Stimulated activated CD4-positive, alpha-beta T cell treated with anti-CD3 and anti-CD28 coated beads, Interleukin-1b, Interleukin-23, amount 100 ng/mL, for 1 hour (primary cell): ENCODE measurements at places on chromosomes 2 and 18.

- no peak for DNase-seq
Measured at GRCh38 chr2:217193431-217194340, 333.8 kb upstream of the TNP1 start.

GRCh38 chr2:55843096-55843993 lies 80.2 kb downstream of the EFEMP1 start:
- no peak for DNase-seq

DNA sequence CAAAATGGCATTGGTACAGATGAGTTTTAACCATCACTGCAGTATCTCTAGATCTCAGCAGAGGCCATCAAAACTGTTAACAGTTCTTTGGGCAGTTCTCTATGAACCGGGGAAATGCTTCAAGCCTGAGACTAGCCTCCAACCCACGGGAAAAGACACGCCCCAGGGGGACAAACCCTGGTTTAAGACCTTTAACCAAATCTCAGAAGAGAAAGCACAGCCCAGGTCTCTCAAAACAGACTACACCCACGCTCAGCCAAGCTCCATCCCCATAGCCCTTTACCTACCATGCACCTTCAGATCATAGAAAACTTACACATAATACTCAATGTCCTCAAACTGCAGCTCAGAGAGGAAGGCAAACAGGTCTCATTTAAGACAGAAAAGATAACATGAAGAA lies 78.3 kb downstream of the TMEM163 start:
- no peak for DNase-seq

GRCh38 chr2:167702227-167702626 lies 545.2 kb downstream of the STK39 start:
- no peak for DNase-seq

DNA sequence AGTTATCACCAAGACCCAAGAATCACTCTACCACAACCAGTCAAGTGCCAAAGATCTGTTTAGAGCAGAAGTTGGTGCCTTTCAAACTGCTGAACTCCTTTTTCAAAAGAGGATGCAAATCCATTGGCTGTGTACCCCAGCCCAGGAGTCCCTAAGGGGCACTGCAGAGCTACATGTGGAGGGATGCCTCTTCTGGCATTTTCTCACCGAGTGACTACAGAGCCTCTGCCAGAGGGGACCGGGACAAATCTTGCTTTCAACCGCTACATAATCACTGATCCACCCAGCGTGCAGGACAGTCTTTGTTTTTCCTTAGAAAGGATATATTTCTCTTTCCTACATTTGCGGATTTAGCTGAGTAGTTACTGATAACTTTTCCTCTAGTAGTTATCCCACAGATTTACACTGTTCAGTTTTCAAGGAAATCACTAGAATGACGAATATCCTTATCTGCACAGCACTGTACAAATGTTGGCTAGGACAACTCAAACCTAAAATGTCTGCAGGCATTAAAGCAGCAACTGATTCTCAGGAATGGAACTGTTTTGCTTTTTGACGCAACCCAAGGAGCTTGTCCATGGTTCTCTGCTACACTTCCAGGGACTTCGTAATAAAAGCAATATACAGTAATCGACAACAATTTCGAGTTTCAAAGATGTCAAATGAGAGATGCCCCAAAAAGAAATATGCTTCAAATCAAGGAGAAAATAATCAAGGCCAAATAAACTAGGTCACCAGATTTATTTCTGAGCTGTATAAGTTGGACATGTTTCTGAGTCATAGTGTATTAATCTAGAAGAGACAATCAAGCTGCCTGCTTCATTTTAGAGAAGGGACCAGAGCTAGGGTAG lies 24.1 kb downstream of the EPB41L3 start:
- no peak for DNase-seq

- DNase-seq, result no peak
Measured at GRCh38 chr2:48169141-48169592, 262.9 kb upstream of the FBXO11 start.

GRCh38 chr18:73509460-73509859 lies 638.2 kb downstream of the FBXO15 start:
- no peak for DNase-seq

- DNase-seq, result no peak
Measured at GRCh38 chr2:143071185-143071876, 57.9 kb upstream of the ARHGAP15 start.

DNA sequence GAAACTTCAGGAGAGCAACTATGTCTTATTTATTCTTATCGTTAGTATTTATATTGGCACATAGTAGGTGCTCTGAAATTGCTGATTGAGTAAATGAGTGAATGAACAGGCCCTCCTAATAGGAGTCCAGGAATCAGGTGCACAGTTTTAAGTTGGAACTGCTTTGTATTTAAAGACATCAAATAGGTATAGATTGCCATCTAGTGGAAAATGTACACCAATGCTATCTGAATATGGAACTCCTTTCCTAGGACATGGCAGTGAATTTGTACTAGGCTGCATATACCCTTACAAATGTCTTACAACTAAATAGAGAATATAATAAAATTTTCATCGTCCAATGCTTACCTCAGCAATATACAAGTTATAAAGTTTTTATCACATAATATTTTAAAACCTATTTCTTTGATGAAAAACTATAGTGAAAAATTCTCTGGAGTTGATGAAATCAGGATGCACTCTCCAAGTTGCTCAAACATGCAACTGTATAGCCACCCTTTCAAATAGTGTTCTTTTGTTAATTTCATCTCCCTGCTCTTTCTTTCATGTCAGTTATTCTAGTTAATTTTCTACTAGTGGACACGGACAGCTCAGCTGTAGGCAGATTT lies 318.9 kb upstream of the SYT4 start:
- DNase-seq, result no peak

DNA sequence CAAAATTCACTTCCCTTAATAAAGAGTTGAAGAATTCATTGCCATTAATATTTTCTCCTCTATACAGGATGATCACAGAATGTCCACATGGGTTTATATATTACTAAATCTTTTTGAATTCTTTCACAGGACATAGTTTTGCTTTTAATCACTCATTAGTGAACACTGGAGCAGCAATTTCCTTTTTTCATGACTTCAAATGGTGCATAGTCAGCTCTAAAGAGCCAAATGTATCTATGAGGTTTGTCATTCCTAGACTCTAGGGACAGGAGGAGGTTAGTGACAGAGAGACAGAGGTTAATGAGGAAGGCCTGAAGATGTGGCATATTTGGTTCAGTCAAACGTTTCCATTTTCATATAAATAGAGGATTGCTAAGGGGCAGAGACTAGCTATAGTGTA lies 111.8 kb downstream of the FSHR start:
- no peak for DNase-seq

GRCh38 chr2:168490015-168490874 lies 34.2 kb downstream of the CERS6 start:
- DNase-seq, result no peak

GRCh38 chr18:79507546-79508480 lies 112.1 kb downstream of the NFATC1 start:
- no peak for DNase-seq

- no peak for DNase-seq
Measured at GRCh38 chr2:2734308-2734707, 403.2 kb upstream of the MYT1L start.

- no peak for DNase-seq
Measured at GRCh38 chr2:54081574-54081973, 33.8 kb upstream of the ACYP2 start.

- no peak for DNase-seq
Measured at GRCh38 chr18:27793013-27793785, 383.7 kb downstream of the CDH2 start.

GRCh38 chr18:68484241-68484640 lies 230.7 kb downstream of the TMX3 start:
- no peak for DNase-seq

- no peak for DNase-seq
Measured at GRCh38 chr2:235917506-235917905, 250.7 kb downstream of the GBX2 start.

- no peak for DNase-seq
Measured at GRCh38 chr2:238240757-238241711, 1.2 kb upstream of the HES6 start.

DNA sequence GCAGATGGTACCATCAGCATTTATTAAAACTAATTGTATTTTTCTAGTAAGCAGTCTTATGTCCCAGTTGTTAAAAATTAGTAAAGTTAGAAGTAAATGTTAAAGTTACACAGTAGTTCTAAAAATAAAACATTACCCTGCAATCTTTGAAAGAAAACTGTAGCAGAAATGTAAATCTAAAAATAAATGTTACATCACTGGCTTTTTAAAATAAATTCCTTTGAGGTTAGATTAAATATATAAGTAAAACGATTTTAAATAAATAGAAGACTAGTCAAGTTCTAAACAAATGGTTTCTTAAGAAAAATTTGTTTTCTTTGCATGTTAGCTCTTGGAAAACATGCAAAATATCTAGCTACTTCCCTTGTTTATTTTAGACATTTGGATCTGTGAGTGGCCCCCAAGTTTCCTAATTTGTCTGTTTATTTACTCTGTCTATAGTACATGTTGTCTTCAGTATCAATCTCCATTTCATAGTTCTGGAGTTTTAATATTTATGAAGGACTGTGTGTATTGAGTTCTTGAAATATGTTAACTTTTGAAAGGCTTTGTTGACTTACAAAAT lies 58.2 kb downstream of the GLS start:
- no peak for DNase-seq

DNA sequence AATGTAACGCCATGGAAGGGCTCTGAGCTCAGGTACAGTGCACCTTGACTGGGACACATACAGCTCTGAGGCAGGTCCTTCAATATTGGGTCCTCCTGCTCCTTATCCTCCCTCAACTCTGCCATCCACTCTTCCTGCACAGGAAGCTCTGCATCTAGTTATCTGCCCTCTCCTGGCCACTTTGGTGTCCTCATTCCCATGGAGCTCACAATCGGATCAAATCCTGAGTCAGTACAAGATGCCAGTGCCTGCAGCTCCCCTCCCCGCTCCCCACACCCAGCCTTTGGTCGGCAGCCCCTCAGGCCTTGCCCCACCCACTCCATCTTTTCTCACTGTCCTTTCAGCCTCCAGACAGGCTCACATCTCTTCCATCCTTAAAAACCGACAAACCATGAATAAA lies 58.0 kb downstream of the LRRFIP1 start:
- no peak for DNase-seq

- no peak for DNase-seq
Measured at GRCh38 chr2:118325321-118325955, 237.2 kb downstream of the INSIG2 start.

DNA sequence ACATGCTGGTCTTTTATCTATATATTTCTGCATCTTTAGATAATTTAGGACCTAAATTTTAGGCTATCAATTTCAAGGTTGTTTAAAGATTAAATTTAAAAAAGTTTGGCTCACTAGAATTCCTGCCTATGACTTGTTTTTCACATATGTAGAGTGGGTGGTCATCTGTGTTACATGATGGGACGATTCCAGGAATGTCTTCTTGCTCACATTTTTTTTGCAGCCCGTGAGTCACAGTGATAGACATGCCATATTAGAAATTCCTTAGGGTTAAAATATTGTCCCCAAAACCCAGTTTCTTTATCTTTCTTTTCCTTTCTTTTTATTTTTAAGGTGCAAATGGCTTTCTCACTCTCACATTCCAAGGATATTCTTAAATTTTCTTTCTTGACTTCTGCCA lies 652.0 kb downstream of the PLCL1 start:
- DNase-seq, result no peak

GRCh38 chr2:3265471-3265870 lies 112.1 kb downstream of the EIPR1 start:
- DNase-seq, result no peak

DNA sequence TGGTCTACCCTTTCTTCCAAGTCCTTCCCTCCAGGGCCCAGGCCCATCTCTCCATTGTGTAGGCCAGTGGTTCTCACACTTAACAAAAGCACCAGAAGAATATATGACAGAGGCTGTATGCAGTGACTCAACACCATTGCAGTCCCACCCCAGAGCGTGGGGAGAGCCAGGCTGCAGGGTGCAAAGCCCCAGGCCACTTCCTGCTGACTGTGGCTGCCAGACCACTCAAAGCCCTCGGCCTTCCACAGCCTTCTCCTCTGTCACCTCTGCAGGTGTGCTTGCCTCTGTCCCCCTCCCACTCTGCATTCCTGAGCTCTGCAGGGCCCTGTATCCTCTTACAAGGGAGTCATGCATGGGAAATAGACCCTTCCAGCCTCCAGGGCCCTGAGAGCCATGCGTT lies 40.4 kb upstream of the ARHGEF4 start:
- no peak for DNase-seq

DNA sequence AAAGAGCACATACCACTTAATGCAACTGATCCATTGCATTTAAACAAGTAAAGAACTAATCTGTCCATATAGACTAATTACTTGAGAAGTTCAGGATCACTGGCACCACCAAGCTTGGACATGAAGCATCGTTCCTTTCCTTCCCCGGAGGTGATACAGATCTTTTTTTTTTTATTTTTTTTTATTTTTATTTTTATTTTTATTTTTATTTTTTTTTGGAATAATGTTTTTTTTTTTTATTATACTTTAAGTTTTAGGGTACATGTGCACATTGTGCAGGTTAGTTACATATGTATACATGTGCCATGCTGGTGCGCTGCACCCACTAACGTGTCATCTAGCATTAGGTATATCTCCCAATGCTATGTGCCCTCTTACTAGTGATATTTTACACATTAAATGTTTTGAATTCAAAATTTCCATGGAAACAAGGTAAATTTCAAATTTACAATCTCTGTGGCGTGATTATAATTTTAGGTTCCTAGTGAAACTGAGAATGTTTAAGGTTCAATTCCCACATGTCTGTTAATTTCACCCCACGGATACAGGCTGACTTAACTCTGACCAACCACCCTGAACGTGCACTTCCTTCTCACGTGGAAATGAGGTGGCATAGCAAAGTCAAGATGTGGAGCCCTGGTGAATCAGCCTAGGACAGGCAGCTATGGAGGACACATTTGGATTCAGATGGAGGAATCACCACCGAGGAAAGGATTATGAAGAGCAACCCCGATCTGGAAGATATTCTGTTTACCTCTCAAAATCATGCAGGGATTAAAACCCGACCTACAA lies 101.6 kb upstream of the THOC1 start:
- DNase-seq, result no peak

GRCh38 chr2:29917781-29918180 lies 3.6 kb downstream of the ALK start:
- no peak for DNase-seq

- no peak for DNase-seq
Measured at GRCh38 chr2:159217676-159218075, 68.8 kb downstream of the WDSUB1 start.

DNA sequence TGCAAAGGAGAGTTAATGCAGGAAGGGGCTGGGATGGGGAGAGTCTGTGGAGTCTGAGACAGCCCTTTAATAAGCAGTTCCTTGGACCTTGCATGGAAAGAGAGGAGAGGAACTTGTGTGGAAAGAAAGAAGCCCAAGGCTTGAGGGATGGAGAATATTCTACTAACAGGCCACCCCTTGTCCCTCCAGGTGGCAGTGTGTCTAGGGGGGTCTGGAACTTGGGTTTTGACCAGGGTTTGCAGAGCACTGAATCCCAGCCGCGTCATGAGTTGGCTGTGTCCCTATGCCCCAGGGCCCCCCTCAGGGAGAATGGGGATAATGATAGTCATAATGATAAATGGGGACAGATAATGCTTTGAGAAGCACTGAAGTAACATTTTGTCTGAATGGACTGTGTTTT lies 15.0 kb downstream of the TCF7L1 start:
- no peak for DNase-seq

GRCh38 chr2:88450925-88451810 lies 1.3 kb downstream of the FOXI3 start:
- no peak for DNase-seq

- no peak for DNase-seq
Measured at GRCh38 chr2:5453220-5454050, 238.7 kb upstream of the SOX11 start.
